ENCODE measurements at places on chromosomes 2 and 18. TPM values are rescaled to one million over a fixed set of nuclear protein-coding genes. Genes with fewer than 3 reads are reported as not detected.
A peak's percentile ranks its signal among the peaks of the same experiment; 100 is the strongest.

CRACDL gene
- polyA plus RNA-seq: 3.3 TPM

DNA sequence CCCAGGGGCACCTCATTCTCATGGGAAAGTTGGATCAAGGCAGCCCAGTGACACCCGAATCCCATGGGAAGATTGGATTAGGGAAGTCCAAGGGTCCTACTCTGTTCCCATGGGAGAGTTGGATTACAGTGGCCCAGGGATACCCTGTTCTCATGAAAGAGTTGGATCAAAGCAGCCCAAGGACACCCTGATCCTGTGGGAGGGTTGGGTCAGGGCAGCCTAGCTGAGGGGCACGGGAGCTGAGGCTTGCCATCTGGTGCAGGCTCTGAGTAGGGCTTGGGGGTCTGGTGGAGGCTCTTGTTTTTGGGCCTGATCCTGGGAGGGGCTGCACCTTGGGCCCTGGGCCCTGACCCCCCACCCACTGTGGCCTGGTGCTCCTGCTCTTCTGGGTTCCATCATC lies 87.1 kb downstream of the ACKR3 start:
- DNase-seq: no peak

DNA sequence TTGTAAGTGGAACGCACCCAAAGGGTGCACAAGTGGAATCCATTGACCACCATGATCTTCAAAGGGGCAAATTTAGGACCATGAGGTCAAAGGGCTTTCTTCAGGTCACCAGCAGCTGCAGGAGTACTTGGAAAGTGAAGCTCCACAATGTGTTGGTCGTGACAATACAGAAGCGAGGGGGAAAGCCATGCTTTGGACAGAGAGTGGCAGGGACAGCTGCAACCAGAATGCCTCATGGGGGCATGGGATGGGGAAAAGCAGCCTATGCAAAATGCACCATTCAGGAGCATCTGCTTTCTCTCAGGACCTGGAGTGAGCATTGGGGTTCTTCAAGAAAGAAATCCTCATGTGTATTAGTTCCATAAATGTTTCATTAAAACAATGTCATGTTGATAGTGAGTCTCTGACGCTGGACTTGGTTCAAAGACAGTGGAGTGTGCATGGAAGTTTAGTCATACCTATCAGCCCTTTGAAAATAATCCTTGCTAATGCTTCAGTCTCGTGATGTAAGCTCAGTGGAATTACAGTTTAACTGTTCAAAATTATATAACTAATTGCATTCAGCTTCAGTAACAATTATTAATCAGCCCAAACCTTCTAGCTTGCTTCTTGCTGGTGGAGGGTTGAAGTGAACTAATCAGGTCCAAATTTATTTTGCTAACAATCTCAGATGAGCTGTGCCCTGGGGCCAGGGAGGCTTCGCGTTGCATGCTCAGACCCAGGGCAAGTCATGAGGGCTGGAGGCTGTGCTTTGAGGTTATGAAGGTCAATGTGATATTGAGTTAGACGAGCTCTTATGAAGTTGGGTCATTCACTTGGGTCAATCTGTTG lies 41.6 kb downstream of the ACKR3 start:
- DNase-seq: peak; percentile 66

DNA sequence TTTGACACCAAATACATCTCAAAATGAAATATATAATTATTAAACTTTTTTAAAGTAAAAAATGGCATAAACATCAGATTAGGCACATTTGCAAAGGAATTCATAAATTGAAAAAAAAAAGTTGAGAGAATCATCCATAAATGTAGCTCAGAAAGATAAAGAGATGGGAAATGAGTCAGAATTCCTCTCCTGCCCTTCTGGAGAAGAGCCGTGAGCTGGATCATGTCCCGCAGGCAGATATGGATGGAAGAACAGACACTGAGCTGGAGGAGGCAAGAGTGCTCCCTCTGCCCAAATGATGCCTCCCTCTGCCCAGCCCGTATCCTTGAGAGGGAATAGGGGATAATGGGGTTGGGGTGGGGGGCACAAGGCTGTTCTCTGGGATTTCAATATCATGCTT lies 190.9 kb downstream of the TFCP2L1 start:
- peak; percentile 59 for DNase-seq

IL36RN gene
- 0.16 TPM for polyA plus RNA-seq

FKBP1B gene
- polyA plus RNA-seq: 3.2 TPM

DNA sequence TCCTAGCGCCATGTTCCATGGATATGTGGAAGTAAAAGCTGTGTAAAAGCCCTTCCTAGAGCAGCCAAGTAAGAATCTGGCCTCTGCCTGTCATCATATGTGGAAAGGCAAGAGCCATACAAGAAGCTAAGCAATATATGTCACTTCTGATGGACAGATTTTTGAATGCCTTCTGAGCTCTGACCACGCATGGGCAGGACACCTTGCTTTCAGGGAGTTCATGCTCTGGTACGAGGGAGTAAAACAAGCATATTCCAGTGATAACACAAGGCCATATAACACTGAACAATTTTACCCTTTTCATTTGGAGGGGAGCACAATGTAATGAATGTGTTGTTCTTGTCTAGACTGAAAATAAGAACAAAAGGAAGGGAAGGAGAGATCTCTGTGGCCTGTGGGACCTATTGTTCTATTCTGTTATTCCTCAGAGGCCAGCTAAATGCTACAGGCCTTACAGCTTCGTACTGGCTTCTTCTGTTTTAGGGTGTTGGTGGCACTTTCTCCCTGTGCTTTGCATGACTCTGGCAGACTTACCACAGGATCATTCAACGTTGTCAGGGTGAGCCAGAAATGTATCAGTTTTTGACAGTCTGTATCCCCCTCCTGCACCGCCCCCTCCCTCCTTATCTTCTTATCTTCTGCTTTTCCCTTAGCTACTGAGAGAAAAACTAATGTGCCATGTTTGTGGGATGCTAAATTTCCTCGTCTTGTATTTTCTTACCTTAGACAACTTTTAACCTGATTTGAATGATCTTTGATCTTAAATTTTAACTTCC lies 99.5 kb downstream of the MAP4K4 start:
- no peak for DNase-seq

NOSTRIN gene
- 8.0 TPM for polyA plus RNA-seq

DNA sequence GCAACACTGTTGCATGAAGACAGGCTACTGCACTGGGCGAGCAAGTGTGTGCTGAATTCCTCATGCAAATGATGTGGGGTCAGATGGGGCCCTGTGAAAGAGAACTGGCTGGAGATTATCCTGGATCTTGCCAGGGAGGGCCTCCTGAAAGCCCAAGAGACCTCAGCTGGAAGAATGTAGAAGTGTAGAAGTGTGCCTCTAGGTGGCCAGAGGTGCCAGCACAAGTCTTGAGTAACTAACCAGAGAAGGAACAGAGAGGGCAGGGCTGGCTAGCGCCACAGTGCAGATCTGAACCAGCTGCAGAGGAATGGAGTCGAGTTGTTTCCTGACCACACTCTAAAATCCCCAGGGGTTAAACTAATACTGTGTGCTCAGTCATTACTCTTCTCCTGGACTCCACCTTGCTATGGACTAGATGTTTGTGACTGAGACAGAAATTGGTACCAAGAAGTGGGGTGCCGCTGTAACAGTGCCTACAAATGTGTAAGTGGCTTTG lies 399.3 kb downstream of the LRATD1 start:
- no peak for DNase-seq

GRCh38 chr2:189836644-189837043 lies 52.4 kb downstream of the PMS1 start:
- peak; percentile 35 for DNase-seq

- DNase-seq: no peak
These were observed 332.7 kb downstream of the LRRTM1 start for GRCh38 chr2:79971807-79972206.

DNA sequence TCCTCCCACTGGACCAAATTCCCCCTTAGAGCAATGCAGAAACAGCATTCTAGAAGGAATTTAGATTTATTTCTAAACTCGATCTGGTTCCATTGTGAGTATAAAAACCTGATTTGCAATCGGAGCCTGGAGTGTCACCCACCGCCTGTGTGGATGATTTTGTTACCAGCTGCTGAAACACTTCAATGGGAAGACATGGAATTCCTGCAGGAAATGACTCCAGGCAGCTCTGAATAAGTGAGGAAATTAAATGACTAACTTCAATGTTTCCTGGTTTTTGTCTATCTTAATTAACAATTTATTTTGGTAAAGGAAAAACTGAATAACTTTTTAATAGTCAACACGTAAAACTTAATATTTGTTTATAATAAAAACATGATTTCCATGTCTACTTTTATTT lies 19.3 kb downstream of the CTAGE1 start:
- DNase-seq: peak; percentile 34

GRCh38 chr2:45168711-45169338 lies 159.6 kb upstream of the SIX2 start:
- DNase-seq: peak; percentile 51

DNA sequence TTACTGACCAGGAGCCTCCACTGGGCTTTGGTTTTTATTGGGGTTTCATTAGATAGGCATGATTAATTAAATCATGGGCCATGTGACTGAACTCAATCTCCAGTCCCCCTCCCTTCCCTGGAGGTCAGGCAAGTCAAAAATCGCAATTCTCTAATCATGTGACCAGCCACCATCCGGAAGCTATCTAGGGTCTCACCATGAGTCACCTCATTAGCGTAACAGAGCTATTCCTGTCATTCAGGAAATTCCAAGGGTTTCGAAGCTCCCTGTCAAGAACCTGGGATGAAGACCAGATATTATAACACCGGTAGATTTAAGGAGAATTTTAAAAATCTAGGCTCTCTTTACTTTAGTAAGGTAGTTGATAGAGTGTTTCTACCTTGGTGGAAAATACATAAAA lies 180.3 kb upstream of the TCF4 start:
- no peak for DNase-seq

DNA sequence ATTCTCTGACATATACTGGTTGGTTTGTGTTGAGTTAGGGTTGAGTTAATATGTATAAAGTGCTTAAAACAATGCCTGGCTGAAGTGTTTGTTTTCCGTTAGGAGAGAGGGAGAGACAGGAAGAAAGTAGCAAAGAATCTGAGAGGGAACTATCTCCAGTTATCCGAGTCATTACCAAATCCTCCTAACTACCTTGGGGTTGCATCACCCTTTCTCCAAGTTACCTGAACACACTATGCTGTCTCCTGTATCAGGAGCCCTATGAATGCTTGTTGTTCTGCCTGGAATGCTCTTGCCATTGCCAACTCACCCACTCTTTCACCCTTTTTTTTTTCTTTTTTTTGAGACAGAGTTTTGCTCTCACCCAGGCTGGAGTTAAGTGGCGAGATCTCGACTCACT lies 47.9 kb upstream of the ITGAV start:
- DNase-seq: no peak

DNA sequence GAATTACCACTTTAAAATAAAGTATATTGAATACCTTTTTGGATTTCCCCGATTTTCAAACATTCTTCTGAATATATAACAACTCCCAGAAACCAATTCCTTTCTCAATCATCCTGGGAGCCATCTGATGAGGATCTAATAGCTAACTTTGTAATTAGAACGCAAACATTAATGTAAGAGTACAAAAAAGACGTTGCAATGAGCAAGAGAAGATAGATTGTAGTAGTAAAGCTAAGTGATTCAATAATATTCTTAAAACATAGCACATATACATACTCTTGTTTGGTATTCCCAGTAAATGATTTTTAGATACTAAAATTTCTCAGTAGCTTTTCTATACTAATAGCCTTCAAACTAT lies 1.1 kb downstream of the ABCA12 start:
- no peak for DNase-seq

- DNase-seq: no peak
These were observed 90.5 kb downstream of the ICOS start for GRCh38 chr2:204027091-204027490.

ARHGAP25 gene
- polyA plus RNA-seq: 3.3 TPM
